Activated T-cell treated with anti-CD3 and anti-CD28 coated beads, Interleukin-2, amount 50 U/mL, for 4 hours (primary cell): ENCODE measurements at places on chromosomes 4 and X. TPM values are rescaled to one million over a fixed set of nuclear protein-coding genes. Genes with fewer than 3 reads are reported as not detected.

The PJA1 gene
- 14.9 TPM for total RNA-seq

The SMR3B gene
- total RNA-seq, result not detected

The CD38 gene
- 19.3 TPM for total RNA-seq

The BST1 gene
- total RNA-seq, result not detected

The PPP2R2C gene
- total RNA-seq, result not detected

The ITGB1BP2 gene
- total RNA-seq, result 3.6 TPM

The F8A2 gene
- not detected for total RNA-seq

The SCARB2 gene
- total RNA-seq, result 3.5 TPM

The PHKA2 gene
- 17.5 TPM for total RNA-seq

DNA sequence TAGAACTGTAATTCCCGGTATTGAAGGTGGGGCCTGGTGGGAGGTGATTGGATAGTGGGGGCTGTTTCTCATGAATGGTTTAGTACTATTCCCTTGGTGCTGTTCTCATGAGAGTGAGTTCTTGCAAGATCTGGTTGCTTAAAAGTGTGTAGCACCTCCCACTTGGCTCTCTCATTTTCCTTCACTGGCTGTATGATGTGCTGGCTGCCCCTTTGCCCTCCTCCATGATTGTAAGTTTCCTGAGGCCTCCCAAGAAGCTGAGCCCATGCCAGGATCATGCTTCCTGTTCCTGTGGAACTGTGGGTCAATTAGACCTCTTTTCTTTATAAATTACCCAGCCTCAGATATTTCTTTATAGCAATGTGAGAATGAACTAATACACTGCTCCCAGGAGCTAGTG lies 8.7 kb downstream of the ANXA10 start:
- DNase-seq, result no peak

DNA sequence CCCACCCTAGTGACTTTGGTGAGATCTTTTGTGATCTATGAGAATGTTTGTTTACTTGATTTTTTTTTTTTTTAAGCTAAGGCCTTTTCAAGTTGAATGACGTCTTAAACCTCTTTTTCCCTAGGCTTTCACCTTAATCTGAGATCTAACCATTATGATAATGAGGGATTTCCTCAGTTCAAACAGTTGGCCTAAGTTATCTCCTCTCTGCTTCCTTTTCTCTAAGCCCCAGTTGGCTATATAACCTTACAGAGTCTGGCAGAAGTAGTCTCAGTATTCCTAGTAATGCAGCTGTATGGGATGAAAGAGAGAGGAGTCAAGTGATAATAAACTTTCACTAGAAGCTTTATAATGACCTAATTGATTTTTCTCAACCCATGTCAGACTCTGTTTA lies 99.0 kb downstream of the STIM2 start:
- no peak for DNase-seq

DNA sequence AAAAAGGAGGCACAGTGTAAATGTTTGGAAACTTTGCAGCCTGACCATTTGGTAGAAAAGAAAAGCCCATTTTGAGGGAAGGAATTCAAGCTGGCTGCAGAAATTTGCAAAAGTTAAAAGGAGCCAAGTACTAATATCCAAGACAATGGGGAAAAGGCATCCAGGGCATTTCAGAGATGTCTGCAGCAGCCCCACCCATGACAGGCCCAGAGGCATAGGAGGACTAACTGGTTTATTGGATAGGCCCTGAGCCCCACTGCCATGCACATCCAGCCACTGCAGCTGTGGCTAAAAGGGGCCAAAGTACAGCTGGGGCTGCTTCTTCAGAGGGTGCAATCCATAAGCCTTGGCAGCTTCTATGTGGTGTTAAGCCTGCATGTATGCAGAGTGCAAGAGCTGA lies 104.9 kb downstream of the HS3ST1 start:
- no peak for DNase-seq

GRCh38 chr4:121192480-121192879 lies 28.4 kb upstream of the TNIP3 start:
- no peak for DNase-seq

DNA sequence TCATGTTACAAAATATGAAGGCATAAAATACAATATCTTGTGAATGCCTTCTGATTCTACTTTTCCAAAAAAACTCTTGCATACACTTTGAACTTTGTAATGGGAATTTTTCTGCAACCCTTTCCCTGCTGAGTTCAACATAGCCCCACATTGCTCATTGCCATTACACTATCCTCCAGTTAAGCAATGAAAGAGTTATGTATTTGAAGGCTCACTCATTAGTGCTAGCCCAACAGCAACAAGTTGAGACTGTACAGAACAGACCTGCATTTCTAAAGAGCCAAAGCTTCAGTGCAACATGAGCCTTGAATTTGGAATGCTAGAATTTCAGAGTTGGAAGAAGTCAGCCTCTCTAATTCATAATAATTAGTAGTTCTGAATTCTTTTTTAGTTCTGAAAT lies 44.4 kb upstream of the STAG2 start:
- DNase-seq, result no peak

GRCh38 chr4:131499141-131499873 lies 1649.8 kb upstream of the PCDH10 start:
- DNase-seq, result no peak

DNA sequence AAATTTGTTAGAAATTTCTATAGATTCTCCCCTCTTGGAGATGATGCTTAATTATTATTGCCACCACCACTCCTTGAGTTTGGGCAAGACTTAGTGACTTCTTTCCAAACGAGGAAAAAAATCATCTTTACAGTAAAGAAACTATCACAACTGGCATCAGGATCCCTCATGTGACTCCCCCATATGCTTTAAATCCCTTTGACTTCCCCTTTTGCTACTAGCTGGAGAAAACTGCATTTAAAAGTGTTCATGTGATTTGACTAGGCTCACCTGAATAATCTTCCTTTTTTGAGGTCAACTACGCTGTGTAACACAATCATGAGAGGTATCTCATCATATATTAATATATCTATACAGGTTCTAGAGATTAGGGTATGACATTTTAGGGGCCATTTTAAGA lies 30.3 kb upstream of the ENOX2 start:
- no peak for DNase-seq

DNA sequence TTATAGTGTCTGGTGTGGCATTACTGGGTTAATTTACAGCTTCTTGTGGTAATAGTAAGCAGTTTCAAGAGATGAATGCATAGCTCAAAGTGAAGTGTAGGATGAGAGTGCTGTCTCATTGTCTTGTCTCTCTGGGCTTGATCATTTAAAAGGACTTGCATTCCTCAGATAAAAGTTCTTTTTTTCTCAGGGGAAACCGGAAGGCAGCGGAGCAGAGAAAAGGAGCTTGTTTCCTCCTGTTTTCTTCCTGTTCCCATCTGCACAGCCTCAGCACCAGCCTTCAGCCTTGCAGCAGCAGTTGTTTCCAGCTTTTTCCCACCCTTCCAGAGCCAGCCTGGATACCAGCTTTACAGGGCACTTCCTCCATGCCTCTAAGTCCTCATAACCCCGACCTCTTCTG lies 61.4 kb upstream of the LGI2 start:
- DNase-seq, result no peak

DNA sequence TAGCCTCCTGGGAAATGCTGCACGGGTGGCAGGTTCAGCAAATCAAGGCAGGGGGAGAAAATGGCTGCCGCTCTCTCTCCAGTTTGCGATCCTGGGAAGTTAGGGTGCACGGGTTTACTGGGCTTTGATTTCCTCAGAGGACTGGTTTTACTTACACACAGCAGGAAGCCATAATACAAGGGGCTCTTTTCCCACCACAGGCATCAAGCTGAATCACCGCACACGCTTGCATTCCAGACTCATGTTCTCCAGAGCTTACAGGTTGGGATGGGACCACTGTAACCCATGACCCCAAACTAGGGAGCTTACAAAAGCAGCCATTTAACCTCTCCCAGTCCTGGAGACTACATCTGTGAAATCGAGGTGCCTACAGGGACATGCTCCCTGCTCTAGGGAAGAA lies 159.8 kb downstream of the DHRSX start:
- no peak for DNase-seq

DNA sequence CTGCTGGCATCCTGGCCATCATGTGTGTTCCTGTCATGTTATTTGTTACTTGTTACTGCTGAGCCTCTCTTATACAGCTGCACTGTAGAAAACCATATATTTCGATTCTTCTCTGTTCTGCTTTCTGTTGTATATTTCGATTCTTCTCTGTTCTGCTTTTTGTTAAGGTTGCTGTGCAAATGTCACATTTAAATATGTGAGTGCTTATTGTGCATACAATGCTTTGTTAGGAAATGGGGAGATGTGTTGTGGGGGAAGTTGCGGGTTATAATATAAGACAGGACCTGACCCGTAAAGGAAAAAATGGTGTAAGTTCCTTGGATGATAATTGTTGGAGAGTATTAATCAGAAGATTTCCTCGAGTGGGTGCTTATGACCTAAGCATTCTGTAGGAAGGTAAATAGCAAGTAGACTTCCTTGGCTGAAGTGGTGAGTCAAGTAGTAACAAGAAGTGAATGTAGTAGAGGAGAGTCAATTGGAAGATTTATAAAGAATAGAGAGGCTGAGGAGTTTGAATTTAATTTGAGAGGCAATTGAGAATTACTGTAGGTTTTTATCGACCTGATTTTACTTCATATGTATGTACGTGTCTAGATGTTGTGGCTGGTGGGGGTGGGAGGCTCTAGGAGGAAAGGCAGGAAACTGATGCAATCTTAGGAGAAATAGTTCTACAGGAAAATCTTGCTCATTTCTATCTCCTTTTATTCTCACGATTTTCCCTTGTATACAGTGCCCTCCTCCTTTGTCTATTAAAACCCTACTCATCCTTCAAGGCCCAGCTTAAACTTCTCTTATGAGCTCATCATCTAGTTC lies 8.5 kb downstream of the OGT start:
- DNase-seq, result no peak

DNA sequence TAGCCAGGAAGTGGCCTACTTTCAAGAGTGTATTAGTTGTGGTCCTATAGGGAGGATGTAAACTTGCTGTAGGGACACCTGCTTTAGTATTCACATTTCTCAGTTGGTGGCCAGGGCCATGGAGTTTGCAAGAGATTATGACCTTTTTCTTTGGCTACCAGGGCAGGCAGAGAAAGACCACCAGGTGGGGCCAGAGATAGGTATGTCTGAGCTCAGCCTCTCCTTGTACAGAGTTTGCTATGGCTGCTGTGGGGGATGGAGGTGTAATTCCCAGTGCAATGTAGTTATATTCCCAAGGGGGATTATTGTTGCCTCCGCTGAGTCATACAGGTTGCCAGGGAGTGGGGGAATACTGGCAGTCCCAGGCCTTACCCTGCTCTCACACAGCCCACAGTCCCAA lies 26.3 kb upstream of the DACH2 start:
- no peak for DNase-seq

DNA sequence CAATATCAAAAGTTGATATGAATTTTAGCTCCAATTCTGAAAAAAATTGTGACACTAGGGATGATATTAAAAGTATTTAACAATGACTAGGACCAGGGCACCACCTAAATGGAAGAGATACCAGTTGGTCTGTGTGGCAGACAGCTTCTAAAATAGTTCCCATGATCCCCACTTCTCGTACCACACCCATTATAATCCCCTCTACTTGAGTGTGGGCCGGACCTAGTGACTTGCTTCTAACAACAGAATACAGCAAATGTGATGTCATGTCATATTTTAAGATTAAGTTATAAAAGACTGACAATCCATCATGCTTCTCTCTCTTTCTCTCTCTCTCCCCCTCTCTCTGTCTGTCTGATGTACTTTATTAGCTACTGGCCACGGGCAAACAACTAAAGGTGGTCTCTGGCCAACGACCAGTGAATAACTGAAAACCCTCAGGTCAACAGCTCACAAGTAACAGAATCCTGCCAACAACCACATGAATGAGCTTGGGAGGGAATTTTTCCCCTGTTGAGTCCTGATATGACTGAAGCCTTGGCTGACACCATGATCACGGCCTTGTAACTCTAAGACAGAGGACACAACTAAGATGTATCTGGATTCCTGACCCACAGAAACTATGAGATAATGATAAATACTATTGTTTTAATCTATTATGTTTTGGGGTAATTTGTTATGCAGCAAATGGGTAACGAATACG lies 34.4 kb downstream of the FAM13A start:
- DNase-seq, result no peak

DNA sequence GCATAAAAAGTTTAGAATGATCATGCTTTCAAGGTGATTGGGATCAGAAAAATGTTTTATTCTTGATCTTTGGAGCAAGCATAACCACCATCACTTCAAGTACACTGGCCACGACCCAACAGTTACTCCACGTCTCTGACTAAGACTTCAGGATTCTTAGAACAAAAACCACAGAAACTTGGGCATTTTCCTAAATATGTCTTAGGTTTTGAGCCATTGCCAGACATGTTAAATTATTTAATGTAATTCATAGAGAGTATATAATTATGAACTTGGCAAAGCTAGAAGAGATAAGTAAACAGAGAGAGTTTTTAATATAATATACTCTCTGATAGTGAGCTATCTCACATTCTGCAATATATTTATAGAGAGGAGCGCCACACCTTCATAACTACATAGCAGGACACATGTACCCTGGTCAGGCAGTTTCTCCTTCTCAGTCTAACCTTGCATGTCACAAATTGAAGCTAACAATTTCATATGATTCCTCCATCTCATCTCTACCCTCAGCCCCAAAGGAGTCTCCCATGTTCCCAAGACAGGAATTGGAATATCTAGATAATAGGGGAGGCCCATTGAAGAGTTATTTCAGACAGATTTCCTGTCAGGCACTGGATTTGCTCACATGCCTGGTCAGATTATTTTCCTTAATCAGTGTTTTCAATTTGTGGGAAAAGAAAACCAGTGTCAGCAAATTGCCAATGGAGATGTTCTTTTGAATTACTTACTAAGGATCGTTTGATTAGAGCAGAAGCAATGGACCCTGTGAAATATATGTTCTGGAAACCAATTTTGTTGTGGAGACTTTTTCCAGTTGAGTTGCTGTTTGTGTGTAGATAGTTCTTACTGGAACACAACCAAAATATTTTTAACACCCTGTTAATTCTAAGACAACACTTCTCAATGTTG lies 61.7 kb upstream of the GUCY1A1 start:
- no peak for DNase-seq

DNA sequence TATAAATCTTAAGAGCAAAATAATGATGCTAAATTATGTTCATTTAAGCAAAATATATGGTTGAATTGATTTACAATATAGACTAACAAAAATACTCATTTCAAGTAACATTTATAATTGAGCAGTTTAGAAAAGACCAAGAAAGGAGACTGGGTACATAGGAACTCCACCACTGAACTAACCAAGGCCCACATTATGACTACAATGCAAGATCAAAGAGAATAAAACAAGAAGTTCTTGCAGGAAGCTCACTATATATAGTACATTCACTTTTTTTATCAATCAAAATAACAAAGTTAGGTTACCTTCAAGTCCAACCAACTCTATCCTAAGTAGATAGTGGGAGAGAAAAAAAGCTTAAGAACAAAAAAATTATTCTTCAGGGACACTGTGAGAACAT lies 8.0 kb downstream of the CHIC2 start:
- DNase-seq, result no peak

DNA sequence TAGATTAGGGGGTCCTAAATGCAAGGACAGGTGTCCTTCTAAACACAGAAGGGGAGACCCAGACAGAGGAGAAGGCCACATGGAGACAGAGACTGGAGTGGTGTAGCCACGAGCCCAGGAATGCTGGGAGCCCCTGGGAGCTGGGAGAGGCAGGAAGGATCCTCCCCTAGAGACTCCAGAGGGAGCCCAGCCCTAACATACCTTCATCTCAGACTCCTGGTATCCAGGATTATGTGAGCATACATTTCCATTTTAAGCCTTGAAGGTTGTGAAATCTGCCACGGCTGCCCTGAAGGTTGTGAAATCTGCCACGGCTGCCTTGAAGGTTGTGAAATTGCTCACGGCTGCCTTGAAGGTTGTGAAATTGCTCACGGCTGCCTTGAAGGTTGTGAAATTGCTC lies 148.4 kb downstream of the ASMT start:
- no peak for DNase-seq
